Spinal cord (tissue), 10 donors: ENCODE measurements at places on chromosomes 7 and 10. TPM values are rescaled to one million over a fixed set of nuclear protein-coding genes. Genes with fewer than 3 reads are reported as not detected.

GRCh38 chr10:75647675-75648074, 216.3 kb downstream of the LRMDA start:
- no peaks in the 10 kb centered on the region for H3K36me3 ChIP-seq
- H3K27ac ChIP-seq, result no peak overlapping the region
- no peak overlapping the region for H3K4me3 ChIP-seq
- peaks cover 3% of the 10 kb centered on the region for H3K4me1 ChIP-seq
- no peak for DNase-seq
- H3K27me3 ChIP-seq, result peaks cover 2% of the 10 kb centered on the region

The PVRIG gene
- not detected for total RNA-seq

GRCh38 chr10:90779548-90779947, 78.3 kb downstream of the HTR7 start:
- no peak overlapping the region for H3K4me3 ChIP-seq
- H3K4me1 ChIP-seq, result no peaks in the 10 kb centered on the region
- no peak overlapping the region for H3K27ac ChIP-seq
- no peaks in the 10 kb centered on the region for H3K36me3 ChIP-seq
- no peaks in the 10 kb centered on the region for H3K27me3 ChIP-seq

- no peak overlapping the region for H3K4me3 ChIP-seq
- H3K4me1 ChIP-seq, result peaks cover 2% of the 10 kb centered on the region
- H3K36me3 ChIP-seq, result no peaks in the 10 kb centered on the region
- H3K27me3 ChIP-seq, result no peaks in the 10 kb centered on the region
- H3K27ac ChIP-seq, result no peak overlapping the region
Observed at GRCh38 chr7:44617225-44617890, 10.9 kb downstream of the OGDH start.
